GDM1 (cell line): ENCODE measurements at places on chromosomes 1 and 21.

DNA sequence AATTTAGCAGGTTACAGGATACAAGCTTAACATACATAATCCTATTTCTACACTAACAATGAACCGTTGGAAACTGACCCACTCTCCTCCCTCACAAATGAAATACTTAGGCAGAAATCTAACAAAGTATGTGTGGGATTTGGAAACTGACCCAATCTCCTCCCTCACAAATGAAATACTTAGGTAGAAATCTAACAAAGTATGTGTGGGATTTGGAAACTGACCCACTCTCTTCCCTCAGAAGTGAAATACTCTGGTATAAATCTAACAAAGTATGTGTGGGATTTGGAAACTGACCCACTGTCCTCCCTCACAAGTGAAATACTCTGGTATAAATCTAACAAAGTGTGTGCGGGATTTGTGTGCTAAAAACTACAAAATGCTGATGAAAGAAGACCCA, 60.3 kb downstream of the TRAF5 start:
- no peak for DNase-seq

GRCh38 chr1:205190845-205191577, 20.5 kb downstream of the DSTYK start:
- no peak for DNase-seq

DNA sequence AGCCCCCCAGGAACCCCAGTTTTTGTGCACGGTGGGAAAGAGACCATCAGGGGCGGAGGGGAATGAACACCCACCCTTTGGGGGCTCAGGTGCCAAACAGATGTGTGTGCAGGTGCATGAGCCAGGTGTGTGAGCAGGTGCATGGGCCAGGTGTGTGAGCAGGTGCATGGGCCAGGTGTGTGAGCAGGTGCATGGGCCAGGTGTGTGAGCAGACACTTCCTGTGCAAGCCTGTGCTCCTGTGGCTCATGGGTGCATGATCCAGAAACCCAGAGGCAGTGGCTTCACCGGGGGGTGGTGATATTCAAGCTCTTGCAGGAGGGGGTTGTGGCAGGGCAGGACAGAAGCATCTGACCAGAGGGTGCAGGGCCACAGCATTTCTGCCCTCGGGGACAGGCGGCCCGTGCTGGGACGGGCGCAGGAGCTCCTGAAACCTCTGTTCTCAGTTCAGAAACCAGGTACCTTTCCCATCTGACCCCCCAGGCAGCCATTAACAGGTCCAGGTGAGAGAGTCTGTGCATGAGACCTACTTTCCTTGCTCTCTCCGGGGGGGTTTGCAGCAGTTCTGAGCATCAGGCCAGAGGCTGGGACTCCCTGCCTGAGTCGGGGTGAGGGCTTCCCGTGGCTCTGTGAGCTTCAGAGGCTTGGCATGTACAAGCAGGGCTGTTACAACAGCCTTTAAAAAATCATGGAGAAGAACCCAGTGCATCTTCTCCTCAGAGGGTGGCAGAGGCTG, 29.1 kb downstream of the COL18A1 start:
- DNase-seq: no peak

GRCh38 chr1:201296352-201296751, 13.0 kb downstream of the PKP1 start:
- DNase-seq: no peak

DNA sequence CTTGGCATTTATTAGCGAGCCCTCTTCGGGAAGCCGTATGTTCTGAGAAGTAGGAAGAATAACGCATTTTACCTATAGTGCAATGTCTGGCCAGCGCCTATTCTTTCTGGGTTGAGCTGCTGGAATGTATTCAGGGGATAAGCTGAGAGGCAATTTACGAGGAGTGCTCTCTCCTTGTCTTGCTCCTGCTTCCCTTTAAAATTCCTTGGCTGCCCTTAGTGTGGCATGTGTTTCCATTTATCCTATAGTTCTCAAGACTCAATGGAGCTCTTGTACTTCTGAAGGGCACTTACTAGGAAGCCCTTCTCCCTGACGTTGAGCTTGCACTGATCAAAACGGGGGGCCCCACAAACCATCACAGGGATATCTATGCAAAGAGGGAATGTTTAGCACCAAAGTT, 364.6 kb downstream of the DISC1 start:
- DNase-seq: no peak

- no peak for DNase-seq
These were observed 146.2 kb upstream of the TMEM51 start for GRCh38 chr1:15007368-15007767.

- DNase-seq: no peak
These were observed 33.3 kb downstream of the OSBPL9 start for GRCh38 chr1:51650198-51650597.

GRCh38 chr1:91499904-91500755, 521 bp upstream of the CDC7 start:
- peak; percentile 54 for DNase-seq

DNA sequence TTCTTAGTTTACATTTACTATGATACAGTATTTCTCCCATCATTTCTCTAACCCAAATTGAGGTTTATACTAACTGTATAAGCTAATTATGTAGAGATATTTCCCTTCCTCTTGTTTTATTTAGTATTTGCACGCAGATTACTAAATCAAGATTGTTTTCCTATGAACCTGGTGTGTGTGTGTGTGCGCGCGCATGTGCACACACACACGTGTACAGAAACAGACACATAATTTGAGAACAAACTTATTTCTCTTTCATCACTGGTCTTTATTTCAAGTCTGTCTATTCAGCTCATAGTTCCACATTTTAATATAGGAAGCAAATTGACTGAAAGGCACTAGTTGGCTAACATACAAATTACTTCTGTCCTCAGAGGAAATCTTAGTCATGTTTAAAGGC, 19.7 kb upstream of the COL24A1 start:
- DNase-seq: no peak

DNA sequence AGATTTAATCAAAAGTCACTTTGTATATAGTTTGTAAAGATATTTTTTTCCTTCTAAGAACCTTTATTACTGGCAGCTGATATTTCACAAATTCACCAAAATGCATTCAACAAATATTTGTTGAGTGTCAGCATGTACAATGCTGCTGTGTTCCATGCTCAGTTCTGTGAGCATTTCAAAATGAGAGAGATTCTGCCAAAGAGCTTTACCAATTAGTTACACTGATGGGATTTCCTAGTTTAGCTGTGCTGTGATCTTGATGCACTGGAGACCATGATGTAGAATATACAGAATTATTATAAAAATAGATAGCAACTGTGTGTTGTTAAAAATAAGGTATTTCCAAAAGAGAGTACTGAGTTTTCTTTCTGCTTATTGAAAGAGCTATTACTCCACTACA, 225.6 kb downstream of the BRINP3 start:
- no peak for DNase-seq

DNA sequence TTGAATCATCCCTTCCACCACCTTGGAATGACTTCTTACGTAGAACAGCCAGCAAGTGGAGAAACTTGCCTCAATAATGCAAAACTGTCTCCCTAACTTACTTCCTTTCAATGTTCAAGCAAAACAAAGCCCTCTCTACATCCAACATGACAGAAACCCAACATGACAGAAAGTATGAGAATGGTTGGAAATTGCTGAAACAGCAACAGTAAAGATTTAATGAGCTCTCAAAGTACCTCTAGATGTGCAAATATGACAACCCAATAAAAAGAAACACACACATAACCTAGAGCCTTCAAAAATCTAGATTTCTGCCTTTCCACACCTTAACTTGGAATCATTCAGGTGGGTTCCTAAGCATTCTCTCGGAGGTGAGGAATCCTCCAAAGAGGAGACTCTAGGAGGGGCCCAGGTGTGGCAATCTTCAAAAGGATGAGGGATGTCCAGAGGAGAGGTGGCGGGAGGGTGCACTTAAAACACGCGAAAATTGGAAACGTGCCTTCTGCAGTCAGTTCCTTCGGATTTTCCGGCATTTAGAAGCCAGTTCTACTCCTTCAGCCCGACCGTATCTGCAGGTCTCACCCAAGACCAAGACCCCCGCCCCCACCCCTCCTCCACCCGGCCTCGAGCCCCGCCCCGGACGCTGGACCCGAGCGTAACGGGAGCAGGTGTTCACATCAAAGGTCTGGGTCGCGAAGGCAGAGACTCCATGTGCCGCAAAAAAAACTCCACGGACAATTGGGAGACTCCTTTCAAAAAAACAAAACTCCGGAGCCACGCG, 996 bp upstream of the MGST3 start:
- DNase-seq: no peak

GRCh38 chr1:78114034-78114956, 68.5 kb downstream of the GIPC2 start:
- peak; percentile 38 for DNase-seq

- DNase-seq: no peak
These were observed 9.6 kb upstream of the CD34 start for GRCh38 chr1:207920444-207921021.

GRCh38 chr1:200780545-200781369, 42.1 kb downstream of the CAMSAP2 start:
- no peak for DNase-seq

- no peak for DNase-seq
These were observed 18.6 kb downstream of the RO60 start for GRCh38 chr1:193077991-193078390.

DNA sequence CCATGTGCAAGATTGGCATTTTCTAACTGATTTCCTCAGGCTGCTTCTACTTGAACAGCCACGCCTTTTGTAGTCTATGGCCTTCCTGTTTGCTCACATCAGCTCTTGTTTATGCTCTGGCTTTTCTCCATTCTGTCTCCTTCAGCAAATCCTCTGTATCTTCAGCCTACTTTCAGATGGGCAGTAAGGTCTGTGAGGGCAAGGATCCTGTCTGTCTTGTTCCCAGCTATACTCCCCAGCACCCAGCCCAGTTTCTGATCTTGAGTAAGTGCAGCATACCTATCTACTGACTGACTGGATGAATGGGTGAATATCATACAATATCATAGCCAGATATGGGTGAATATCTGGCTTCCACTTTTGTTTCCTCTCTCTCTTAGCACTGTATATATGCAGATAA, 438.1 kb downstream of the LMO4 start:
- DNase-seq: no peak

DNA sequence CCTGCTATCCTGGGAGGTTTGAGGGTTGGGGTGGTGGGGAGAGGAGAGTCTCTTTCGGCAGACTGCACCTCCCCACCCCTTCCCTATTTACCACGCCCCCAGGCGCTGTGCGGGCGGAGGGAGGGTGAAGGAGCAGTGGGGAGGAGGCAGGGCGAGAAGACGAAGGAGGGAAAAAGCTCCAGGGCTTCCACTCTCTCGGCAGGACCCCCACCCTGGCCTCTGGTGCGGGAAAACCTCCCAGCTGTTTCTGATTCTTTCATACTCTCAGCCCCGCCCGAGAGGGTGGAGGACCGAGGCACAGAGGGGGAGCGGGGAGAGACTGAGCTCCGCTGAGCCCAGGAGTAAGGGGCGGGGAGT, 866 bp upstream of the WNT2B start:
- DNase-seq: no peak

- no peak for DNase-seq
These were observed 9.0 kb downstream of the LGR6 start for GRCh38 chr1:202202500-202203168.

DNA sequence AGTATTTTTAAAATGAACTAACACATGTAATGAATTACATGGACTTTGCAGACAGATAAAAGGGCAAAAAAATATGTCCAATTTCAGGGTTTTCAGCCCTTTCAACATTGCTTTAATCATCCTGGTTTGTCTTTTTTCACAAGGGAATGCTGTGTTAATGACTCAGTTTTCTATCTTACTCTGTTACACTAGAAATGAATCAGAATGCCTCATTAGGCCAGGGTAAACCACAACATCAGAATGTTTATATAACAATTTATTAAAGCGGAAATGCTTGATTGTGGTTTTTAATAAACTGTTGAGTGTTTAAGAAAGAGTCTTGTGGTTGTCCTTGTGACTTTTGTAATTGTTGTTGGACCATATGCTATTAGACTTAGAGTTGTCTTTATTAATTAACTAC, 13.5 kb downstream of the GORAB start:
- no peak for DNase-seq

DNA sequence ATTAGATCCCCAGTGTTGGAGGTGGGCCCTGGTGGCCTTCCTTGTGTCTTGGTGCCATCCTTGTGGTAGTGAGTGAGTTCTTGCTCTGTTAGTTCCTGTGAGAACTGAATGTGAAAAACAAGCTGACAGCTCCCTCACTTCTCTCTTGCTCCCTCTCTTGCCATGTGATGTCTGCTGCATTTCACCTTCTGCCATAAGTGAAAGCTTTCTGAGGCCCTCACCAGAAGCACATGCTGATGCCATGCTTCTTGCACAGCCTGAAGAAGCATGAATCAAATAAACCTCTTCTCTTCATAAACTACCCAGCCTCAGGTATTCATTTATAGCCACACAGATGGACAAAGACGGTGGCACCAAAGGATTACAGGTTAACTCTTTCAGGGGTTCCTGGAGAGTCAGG, 166.1 kb upstream of the ETV3 start:
- DNase-seq: no peak

- no peak for DNase-seq
These were observed 72.2 kb downstream of the CD46 start for GRCh38 chr1:207823880-207824566.

GRCh38 chr1:1325288-1326074, 879 bp downstream of the CPTP start:
- DNase-seq: no peak

DNA sequence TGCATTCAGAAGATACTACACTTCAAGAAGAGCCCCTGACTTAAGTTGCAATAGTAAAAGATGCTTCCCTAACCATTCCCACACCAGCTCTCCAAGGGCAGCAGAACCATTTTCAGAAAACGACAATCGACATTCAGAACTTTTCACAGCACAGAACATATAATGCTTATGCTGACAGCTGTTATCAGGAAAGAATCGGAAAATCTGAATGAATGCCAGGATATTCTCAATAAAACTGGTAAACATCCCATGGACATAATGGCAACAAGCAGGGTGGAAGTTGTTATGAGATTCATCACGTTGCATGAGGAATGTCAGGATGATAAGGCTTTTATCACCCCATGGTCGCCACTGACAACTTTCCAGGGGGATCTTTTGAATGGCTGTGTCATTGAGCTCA, 246.6 kb upstream of the CHRM3 start:
- no peak for DNase-seq

GRCh38 chr1:22595108-22595507, 31.8 kb downstream of the EPHA8 start:
- DNase-seq: no peak

DNA sequence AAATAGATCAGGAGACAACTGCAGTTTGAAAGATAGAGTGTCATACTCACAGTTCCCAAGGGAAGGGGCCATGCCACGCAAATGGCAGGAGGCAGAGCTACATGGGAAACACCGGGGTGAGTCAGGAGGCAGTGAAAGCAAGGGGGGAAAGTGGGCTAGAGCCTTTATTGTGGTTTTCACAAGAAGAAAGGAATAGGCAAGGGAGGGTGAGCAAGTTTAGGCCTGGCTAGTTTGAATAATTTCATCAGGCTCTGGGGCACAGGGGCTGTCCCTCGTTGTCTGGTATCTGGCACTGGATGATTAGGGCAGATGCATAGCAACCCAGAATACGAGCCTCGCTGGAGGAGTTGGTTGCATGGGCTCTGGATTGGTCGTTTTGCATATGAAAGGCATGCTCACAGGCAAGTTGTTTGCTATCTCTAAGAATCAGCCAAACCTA, 17.0 kb upstream of the ITLN2 start:
- DNase-seq: no peak
